ENCODE measurements at places on chromosomes 6 and 20. TPM values are rescaled to one million over a fixed set of nuclear protein-coding genes. Genes with fewer than 3 reads are reported as not detected.

GRCh38 chr6:8059129-8059528, 5.1 kb downstream of the BLOC1S5 start:
- DNase-seq: no peak

GRCh38 chr20:22511943-22512910, 72.1 kb downstream of the FOXA2 start:
- DNase-seq: no peak

Gene PRIM2
- 17.4 TPM for total RNA-seq

Gene BMP5
- total RNA-seq: 1.7 TPM

- DNase-seq: peak; percentile 24
Observed at GRCh38 chr6:2980465-2980855, 9.1 kb upstream of the SERPINB6 start.

Gene TFAP2C
- 12.5 TPM for total RNA-seq

Gene COL12A1
- 40.4 TPM for total RNA-seq

Gene OPRM1
- total RNA-seq: not detected

Gene HFE
- 14.8 TPM for total RNA-seq

Gene NFATC2
- total RNA-seq: 10.6 TPM

Gene DEK
- 66.2 TPM for total RNA-seq

DNA sequence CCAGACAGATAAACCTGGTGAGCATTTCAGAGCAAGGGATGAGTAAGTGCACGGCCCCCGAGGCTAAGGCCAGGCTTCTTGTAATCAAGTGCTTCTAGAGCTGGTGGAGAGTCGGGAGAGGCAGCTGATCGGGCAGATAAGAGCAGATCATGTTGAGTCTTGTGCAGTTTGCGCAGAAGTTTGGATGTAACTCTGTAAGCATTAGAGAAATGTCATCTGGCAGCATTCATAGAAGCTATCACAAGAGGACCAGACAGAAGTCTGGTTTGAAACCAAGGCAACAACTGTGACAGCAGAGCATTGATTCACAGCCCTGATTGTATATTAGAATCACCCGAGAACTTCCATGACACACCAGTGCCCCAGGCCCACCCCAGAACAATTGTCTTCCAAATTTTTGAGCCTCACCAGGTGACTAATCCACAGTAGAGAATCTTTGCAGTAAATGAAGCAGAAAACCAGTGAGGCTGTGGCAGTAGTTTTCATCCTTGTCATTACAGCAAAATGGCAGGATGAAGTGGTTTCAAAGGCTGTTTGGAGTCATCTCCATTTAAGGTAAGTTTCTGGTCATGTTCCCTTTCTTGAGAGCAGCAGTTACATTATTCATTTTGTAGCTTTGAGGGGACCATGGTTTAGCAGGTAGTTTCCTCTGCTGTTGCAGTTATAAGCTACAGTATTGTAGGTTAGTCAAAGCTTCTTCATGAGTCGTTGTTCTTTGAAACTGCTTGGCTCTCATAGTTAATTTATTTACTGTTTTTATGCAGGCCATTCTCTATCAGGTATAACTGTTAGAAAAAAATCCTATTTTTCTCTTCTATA, 84.1 kb downstream of the RNF217 start:
- DNase-seq: peak; percentile 51

DNA sequence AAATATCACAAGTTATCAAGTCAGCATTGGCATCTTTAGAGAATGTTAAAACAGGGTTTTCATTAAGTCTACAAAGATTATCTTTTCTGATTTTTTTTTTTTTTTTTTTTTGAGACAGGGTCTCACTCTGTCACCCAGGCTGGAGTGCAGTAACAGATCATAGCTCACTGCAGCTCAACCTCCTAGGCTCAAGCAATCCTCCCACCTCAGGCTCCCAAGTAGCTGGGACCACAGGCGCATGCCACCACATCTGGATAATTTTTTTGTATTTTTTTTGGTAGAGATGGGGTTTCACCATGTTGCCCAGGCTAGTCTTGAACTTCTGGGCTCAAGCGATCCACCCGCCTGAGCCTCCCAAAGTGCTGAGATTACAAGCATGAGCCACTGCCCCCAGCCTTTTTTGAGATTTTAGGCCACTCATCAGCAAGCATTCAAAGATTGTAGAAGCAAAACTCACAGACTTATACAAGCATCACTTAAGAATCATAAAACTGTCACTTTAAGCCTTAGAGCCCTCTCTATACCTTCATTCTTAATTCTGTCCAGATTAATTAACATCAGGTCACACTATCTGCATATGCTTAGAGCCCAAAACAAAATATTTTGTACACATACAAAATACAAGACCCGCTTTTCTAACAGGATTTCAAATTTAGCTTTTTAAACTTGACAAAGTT, 32.6 kb downstream of the NCOA6 start:
- no peak for DNase-seq

GRCh38 chr6:43903739-43904290, 133.8 kb downstream of the VEGFA start:
- no peak for DNase-seq

Gene PPIL4
- 34.2 TPM for total RNA-seq

Gene PSMB8
- 44.9 TPM for total RNA-seq

- DNase-seq: no peak
Observed at GRCh38 chr20:57522380-57523140, 2.4 kb downstream of the CTCFL start.

Gene JARID2
- 17.5 TPM for total RNA-seq

- DNase-seq: no peak
Observed at GRCh38 chr6:111555036-111555435, 50.6 kb downstream of the TRAF3IP2 start.

DNA sequence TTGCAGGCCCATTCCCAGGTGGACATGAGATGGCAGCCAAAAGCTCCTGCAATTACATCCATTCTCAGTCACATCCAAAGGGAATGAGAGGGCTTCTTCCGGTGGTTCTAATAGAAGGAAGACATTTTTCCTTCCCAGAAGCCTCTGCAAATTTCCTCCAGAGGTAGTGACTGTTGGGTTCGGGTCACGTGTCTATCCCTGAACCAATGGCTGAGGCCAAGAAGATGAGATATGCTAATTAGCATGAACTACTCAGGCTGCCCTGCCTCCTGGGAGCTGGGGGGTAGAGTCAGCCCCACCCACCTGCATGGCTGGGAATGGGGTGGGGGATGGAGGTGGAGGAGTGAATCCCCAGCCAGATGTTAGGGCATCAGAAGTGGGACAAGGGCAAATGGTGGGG, 61.3 kb upstream of the IYD start:
- DNase-seq: no peak

- DNase-seq: no peak
Observed at GRCh38 chr6:109172101-109172746, 76.9 kb downstream of the CEP57L1 start.

GRCh38 chr6:137829641-137830083, 37.4 kb upstream of the TNFAIP3 start:
- DNase-seq: no peak

Gene TMC2
- not detected for total RNA-seq

DNA sequence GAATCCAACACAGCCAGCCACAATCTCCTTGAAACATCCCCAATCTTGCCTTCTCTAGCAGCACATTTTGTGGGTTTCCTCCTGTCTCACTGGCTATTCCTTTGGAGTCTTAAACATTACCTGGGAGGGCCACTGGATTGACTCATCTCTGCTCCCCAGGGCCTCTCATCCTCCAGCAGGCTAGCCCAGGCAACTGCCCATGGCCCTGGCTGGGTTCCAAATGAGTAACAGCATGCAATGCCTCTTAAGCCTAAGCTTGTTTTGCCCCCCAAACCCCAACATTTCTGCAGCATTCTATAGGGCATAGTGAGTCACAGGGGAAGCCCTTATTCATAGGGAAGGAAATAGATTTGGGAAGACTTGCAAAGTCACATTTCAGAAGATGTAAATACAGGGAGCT, 204.9 kb downstream of the FOXA2 start:
- no peak for DNase-seq

DNA sequence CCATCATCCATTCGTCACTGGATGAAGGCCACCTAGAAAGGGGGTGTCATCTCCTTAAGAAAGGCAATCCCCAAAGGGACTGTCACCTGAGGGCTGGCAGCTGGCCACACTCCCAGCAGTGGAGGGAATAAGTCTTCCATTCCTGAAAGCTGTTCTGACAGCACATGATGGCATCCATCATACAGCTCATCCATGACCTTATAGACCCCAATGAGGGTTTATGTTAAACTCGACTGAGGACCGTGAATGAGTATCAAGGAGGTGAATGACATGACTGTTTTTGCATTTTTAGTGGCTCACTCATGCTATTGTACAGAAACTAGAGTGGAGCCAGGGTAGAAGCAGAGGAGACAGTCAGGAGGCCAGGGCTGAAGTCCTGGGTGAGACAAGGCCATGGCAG, 203.1 kb upstream of the CNR1 start:
- no peak for DNase-seq

Gene C6orf141
- total RNA-seq: 1.6 TPM

DNA sequence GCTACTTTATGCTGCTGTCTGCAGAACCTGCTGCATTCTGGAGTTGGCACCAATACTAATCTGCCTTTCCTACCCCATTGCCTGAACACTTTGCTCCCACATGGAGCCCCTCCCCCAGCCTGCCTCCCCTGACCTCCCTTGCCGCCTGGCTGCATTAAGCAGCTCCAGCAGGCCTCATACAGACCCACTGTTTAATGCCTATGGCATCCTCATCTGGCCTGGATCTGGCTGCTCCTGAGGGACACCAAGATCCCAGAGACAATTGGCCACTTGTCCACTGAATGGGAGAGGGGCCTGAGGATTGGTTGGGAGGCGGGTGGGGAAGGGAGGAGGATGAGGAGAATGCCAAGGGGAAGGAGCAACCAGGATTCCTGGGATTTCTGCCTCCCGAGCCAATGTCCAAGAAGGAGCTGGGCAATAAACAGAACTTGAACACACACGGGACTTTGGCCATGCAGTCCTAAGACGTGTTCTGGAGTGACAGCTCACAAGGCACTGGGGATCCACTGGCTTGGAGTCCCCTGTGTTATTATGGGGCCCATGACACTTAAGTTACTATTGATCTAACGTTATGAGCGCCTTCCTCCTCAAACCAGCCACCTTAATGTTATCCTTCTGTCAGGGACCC, 10.4 kb upstream of the KCNK5 start:
- DNase-seq: no peak

DNA sequence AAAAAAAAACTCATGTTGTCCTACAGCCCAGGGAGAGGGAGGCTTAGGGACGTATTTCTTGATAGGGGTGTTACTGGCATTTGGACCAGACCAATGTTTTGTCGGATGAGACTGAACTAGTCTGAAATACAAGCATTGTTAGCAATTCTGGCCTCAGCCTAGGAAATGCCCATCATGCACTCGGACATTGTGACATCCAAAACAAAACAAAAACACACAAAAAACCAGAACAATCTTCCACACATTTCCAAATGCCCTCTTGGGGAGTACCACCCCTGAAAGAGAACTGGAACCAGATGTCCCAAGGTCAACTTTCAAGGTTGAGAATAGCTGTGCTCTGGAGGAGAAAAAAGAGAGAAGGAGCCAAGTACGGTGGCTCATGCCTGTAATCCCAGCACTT, 299.1 kb upstream of the JARID2 start:
- DNase-seq: no peak

DNA sequence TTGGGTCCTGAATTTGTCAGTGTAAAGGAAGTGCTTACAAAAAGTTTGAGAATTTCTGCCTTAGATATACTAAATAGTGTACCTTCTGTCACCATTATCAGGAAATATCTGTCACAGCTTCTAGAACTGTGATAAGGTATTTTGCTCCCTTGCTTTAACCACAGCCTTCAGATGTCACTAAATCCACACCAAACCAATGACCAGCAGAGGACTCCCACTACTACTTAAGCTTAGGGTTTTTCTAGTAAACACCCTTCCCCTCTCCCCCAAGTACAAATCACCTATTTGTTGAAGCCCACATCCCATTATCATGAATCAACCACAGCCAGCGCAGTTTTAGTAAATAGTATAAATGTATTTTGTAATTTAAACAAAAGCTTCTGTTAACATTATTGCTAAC, 8.6 kb upstream of the JPH2 start:
- no peak for DNase-seq

Measured in ureter (tissue), 1 donor.